ENCODE measurements at places on chromosomes 5 and 9.

DNA sequence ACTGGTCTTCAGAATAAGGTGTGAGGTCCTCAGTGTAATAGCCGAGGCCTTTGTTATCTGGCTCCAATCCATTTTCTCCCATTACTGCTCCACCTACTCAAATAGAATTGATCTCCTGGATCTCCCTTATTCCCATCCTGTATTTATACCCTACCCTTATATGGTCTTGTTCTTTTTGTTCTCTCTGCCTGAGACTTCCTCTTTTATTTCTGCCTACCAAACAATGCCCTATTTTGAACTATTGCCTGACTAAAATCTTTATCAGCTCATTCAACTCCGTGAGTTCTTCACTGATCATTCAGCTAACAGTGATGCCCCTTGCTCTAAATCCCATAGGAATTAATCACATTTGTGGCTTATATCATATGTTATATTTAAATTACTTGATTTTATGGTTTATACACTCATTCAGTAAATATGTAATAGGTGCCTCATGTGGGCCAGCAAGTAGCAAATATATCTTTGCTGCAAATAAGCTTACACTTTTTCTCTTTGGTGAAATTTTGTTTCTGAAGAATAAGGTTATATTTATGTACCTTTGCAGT is 417.5 kb upstream of the MEF2C start:
- DNase-seq: no peak

- no peak for DNase-seq
Measured at GRCh38 chr5:117954331-117954730, 1034.0 kb downstream of the DTWD2 start.

DNA sequence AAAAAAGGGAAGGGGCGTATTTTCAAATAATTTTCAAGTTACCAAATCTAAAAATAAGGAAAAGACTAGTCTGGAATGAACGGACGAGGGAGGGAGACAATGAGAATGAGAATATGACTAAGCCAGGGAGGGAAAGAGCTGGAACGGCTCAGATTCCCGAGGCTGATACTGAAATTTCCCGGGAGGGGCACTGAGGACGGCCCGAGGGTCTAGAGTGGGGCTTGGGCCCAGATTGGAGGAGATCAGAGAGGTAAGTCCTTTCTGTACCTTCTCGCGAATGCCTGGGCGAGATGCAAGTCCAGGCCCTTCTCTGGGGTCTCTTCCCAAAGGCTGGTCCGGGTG is 3.4 kb upstream of the CCIN start:
- DNase-seq: no peak

DNA sequence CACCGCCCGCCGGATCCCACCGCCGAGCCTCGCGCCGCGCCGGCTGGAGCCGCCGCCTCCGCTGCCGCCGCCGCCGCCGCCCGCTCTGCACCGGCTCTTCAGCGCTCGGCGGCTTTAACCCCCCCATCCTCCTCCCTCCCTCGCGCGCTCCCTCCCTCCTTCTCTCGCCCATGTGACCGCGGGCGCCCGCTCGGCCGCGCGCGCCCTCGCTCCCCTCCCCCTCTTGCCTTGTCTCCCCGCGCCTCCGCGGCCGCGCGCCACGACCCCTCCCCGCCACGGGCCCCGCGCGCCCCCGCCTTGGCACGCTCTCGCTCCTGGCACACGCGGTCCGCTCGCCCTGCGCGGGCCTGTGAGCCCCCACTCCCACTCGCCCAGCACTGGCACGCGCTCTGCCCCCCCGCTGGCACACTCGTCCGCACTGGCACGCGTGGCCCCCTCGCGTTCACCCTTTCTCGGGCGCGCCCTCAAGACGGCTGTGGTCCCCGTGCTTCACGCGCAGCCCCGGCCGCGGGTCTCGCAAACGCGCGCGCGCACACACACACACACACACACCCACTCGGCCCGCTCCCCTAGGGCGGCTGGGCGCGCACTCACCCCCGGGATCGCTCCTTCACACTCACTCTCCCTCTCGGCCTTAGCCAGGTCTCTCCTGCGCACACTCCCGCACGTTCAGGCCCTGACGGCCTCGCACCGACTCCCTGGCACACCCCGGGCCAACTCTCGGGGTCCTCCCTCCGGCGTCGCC is at the start of gene CNTFR:
Gene CNTFR (minus strand): TSS at position 89 of the 745 bp plus-strand sequence. CDS start 20,743 bp downstream, outside the sequence.
- no peak for DNase-seq

- DNase-seq: peak; percentile 71
Measured at GRCh38 chr5:139635606-139636206, 12.4 kb upstream of the CXXC5 start.

DNA sequence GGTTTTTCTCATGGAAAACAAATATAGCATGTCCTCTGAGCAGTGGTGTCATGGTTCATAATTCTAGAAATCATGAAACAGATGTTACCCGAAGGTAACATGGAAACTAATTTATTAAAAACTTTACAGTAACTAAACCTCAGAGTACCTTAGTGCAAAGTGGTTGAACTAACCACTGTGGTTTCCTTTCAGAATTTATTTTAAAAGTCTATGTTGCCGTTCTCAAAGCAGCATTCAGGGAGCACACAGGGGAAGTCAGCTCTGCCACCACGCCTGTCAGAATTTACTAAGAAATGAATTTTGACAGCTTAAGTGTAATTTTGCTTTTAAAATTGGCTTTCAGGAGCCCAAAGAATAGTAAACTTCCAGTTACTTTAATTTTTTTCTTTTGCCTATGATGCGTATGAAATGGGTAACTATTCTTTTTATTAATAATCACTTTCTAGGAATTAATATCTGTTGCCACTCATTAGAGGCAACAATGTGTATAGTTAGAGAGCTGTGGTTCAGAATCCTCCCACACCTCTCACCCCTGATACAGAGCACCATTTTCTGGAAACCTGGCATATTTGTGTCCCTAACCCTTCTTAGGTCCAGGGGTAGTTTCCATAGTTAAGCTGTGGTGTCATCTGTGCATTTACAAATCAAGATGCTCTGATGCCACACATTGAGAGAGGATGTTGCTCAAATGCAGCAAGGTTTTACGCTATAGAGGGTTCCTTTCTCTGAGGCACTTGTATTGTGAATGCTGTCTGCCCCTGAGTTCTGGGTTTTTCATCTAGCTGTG is 202.6 kb downstream of the ZSWIM6 start:
- DNase-seq: no peak

Data from BJ (cell line).